HFFc6 (cell line): ENCODE measurements at places on chromosomes 5 and 9. TPM values are rescaled to one million over a fixed set of nuclear protein-coding genes. Genes with fewer than 3 reads are reported as not detected.

- no peak overlapping the region for H3K4me3 ChIP-seq
- peak; percentile 70 for DNase-seq
- peaks cover 6% of the 10 kb centered on the region for H3K36me3 ChIP-seq
- H3K27me3 ChIP-seq: no peaks in the 10 kb centered on the region; the same call in 1 of the 2 replicates
- no peak overlapping the region for H3K27ac ChIP-seq
- H3K4me1 ChIP-seq: peaks cover 45% of the 10 kb centered on the region
Observed at GRCh38 chr9:2722715-2723114, 5.4 kb downstream of the KCNV2 start.

DNA sequence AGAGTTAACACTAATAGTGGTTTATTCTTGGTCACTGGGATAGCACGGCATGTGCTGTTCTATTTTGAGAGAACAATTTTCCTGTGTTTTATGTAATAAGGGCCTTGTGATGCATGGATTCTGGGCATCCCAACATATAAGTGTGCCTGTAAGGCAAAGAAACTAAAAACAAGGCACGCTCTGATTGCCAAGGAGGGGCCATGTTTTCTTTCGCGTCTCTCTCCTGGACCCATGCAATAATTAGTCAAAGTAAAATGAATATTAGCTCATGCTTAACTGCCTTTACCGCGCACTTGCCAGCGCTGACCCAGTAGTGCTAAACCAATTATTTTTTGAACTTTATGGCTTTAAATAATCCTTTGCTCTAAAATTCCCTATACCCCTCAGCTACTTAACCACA, 140.9 kb downstream of the PSAT1 start:
- no peaks in the 10 kb centered on the region for H3K36me3 ChIP-seq
- no peak overlapping the region for H3K27ac ChIP-seq
- H3K4me1 ChIP-seq: peaks cover 30% of the 10 kb centered on the region

GRCh38 chr9:94588681-94589080, 4.9 kb downstream of the FBP2 start:
- H3K36me3 ChIP-seq: no peaks in the 10 kb centered on the region
- no peak overlapping the region for H3K27ac ChIP-seq
- H3K4me3 ChIP-seq: no peak overlapping the region

The PCDHB5 gene
- total RNA-seq: 0.24 to 0.39 TPM (median 0.32 TPM) in 3 replicates

The SPAG8 gene
- total RNA-seq: 0.85 to 1.1 TPM (median 1.0 TPM) in 3 replicates

GRCh38 chr9:20570756-20571155, 51.5 kb downstream of the MLLT3 start:
- no peaks in the 10 kb centered on the region; the same call in 1 of the 2 replicates for H3K27me3 ChIP-seq
- peaks cover 13% of the 10 kb centered on the region for H3K36me3 ChIP-seq
- peak overlapping the region; percentile 70 for H3K4me3 ChIP-seq
- H3K27ac ChIP-seq: peak overlapping the region; percentile 74
- DNase-seq: peak; percentile 60

- no peaks in the 10 kb centered on the region for H3K27me3 ChIP-seq
- no peak overlapping the region for H3K4me3 ChIP-seq
- DNase-seq: no peak
- H3K4me1 ChIP-seq: no peaks in the 10 kb centered on the region
- H3K36me3 ChIP-seq: peaks cover 6% of the 10 kb centered on the region; the same call in 1 of the 2 replicates
Observed at GRCh38 chr5:140468188-140468587, 66.6 kb downstream of the ANKHD1 start.

GRCh38 chr5:35618304-35618636, 607 bp downstream of the SPEF2 start:
- peaks cover 20% of the 10 kb centered on the region for H3K4me1 ChIP-seq
- H3K27me3 ChIP-seq: no peaks in the 10 kb centered on the region; the same call in 1 of the 2 replicates
- peak overlapping the region; percentile 97 for H3K4me3 ChIP-seq

The UGT3A2 gene
- total RNA-seq: not detected in 3 replicates

DNA sequence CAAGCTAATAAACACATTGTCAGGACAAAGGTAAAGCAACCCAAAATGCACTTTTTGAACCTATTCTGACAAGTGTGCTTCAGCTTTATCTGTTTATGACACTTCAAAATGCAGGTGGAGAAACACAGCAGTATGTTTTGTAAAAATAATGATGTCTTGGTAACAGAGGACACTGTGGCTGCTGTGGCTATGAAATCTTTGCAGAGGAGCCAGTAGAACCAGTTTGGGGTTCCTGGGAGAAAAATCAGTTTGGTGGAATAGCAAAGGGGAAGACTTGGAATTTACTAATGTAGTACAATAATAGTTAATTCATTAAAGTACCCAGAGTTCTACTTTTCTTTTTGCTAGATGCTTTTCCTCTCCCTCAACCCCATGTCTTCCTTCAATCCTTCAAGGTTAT, 40.6 kb downstream of the SIL1 start:
- H3K27me3 ChIP-seq: peaks cover 3% of the 10 kb centered on the region; the same call in 1 of the 2 replicates
- no peaks in the 10 kb centered on the region; the same call in 1 of the 2 replicates for H3K36me3 ChIP-seq
- H3K4me1 ChIP-seq: no peaks in the 10 kb centered on the region
- H3K4me3 ChIP-seq: no peak overlapping the region
- DNase-seq: no peak
